ENCODE measurements at places on chromosomes 6 and 20.

DNA sequence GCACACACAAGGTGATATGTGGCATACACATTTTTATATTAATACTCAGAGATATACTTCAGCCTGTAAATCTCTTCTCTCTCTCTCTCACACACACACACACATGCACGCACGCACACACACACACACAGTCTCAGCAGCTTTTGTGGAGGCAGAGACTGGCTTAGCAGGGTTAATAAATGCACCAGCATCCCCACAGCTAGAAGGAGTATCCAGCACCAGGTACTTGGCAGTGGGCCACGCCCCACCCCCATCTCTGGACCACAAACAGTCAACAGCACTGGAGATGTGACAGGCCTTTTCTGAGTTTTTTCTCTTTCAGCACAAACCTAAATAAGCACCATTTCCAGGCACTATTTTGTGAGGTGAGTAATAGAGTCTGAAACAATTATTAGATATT lies 47.3 kb upstream of the LRFN2 start:
- DNase-seq, result no peak

DNA sequence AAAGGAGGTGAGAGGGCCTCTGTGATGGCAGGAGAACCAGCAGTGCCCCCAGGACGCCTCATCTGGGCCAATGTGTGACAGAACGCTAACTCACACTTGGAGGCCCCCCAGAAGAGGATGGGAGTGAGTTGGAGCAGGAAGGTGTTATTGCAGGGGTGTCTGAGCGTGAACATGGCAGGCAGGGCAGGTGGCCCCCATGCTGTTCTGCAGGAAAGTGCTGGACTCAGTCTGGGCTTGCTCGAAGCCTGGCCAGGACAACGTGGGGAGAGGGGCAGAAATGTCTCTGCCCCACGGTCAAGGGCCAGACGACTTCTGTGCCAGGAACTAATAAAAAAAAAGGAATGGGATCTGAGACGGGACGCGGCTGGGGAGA lies 931 bp upstream of the EBF4 start:
- no peak for DNase-seq

- DNase-seq, result no peak
Observed at GRCh38 chr6:144660561-144661115, 375.5 kb downstream of the UTRN start.

DNA sequence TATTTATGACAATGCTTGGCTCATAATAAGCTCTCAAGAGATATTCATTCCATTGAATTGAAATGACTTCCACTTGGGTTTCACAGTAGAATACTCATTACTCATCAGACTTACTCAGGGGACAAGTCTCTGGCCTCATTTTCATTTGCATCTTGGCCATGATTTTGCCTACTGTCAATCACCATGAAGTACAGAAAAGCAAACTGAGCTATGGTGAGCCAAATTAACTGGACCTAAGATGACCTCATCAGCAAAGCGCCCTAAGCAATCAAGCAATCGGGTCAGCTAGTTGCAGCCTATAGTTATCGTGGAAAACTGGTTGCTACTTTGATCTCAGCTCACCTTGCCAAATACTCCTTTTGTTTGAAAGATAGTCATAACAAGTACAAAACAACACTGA lies 494.7 kb upstream of the SLC35B3 start:
- DNase-seq, result no peak

- no peak for DNase-seq
Observed at GRCh38 chr6:75922226-75922625, 150.2 kb downstream of the IMPG1 start.

DNA sequence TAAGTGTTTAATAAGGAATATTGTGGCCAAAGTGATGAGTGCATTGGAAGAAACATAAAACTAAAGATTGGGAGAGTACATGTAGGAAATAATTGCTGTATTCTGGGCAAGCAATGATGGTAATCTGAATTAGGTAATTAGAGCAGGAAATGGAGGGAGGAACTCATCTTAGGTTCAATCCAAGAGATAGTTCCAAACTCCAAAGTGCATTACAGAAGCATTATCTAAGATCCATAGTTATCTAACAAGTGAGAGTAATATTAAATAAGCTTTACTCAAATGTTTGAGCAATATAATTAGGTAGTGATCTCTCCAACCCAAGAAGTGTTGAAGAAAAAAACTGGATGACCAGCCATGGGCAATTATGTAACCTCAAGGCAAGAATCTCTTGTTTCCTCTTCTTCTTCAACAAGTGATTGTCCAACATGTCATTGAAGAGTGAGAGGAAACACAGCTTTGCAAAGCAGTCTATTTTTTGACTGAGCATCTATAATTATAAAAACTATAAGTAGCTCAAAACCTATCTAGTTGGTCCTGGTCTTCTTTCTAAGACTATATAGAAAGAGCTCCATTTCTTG lies 181.2 kb upstream of the TNFAIP3 start:
- DNase-seq, result no peak

Data from stimulated activated CD8-positive, alpha-beta memory T cell treated with anti-CD3 and anti-CD28 coated beads, Interleukin-4, amount 100 ng/mL, for 1 hour (primary cell).